ENCODE measurements at places on chromosomes 13 and 19.
A peak's percentile ranks its signal among the peaks of the same experiment; 100 is the strongest.

DNA sequence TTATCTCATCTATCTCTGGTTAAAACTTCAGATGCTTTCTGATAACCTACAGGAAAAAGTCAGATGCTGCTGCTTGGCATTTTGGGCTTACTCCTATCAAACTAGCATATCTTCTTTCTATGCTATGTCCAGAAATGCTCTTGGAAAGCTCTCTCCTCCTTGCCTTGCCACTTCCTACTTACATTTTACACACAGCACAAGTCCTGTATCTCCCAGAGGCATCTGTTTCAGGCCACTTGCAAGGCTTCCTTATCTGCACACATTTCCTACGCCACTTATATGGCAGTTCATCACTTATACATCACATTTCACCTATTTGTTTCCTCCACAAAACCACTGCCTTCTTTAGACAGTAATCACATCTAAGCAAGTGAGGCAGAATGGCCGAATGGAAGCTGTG lies 220.3 kb downstream of the DNAJC15 start:
- DNase-seq: no peak

DNA sequence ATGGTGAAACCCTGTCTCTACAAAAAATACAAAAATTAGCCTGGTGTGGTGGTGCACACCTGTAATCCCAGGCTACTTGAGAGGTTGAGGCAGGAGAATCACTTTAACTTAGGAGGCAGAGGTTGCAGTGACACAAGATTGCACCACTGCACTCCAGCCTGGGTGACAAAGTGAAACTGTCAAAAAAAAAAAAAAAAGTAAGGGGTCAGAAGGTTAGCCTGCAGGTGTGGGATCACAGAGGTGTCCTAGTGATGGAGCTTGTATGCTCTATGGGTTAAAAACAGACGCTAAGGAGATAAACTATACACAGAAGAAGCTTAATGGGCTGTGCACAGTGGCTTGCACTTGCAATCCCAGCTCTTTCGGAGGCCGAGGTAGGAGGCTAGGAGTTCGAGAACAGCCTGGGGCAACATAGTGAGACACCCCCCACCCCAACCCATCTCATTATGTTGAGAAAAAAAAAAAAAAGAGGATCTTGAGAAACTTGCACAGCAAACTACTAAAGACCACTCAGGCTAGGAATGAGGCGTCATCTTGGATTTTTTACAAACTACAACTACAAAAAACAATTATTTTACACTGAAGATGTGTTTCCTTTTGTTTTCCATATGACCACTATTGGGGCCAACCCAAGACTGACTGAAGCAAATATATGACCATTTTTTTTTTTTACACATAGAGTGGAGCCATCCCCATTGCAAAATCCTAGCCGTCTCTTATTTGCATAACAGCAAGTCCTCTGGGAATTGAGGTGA lies 7.9 kb downstream of the FOSB start:
- peak; percentile 82 for DNase-seq

DNA sequence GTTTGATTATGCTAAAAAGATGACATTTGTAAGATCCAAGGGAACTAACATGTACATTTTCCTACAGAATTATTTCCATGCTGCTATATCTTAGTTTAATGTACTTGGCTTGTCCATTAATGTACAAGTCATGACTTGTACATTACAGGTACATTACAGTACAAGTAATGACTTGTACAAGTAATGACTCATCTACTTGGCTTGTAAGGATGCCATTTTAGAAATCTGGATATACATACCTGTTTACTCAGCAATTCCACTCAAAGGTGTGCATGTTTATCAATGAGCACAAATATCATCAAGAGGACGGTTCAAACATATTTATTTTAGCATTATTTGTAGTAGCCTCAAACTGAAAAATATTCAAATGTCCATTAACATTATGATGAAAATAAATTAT lies 87.0 kb upstream of the TRPC4 start:
- no peak for DNase-seq

- no peak for DNase-seq
These were observed 12.0 kb upstream of the LRRC4B start for GRCh38 chr19:50580240-50580639.

- no peak for DNase-seq
These were observed 32.0 kb upstream of the WASF3 start for GRCh38 chr13:26525528-26525927.

DNA sequence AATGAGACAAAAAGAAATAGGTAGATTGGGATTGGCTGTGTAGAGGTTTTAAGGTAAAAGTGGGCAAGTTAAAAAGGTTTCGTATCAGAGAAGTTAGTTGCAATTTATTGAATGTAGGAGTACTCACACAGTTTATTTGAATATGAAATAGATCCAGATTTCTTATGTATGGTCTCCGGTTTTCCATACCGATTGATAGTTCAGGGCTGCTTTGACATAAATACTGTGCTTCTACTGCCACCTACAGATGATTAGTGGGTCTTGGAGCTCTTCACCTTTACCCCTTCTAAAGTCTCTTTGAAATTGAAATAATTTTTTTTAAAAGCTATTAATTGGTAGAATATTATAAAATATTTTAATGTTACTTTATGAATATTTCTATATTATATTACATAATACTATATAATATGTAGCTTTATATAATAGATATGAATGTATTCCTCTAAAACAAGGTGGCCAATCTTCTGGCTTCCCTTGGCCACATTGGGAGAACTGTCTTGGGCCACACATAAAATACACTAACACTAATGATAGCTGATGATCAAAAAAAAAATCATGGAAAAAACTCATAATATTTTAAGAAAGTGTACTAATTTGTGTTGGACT lies 7.7 kb upstream of the GPR18 start:
- DNase-seq: no peak

GRCh38 chr19:44649578-44650145 lies 6.0 kb downstream of the PVR start:
- DNase-seq: no peak

- DNase-seq: no peak
These were observed 657.3 kb downstream of the EFNB2 start for GRCh38 chr13:105878119-105878700.

- no peak for DNase-seq
These were observed 390.3 kb downstream of the TBC1D4 start for GRCh38 chr13:75091718-75092117.

GRCh38 chr13:70662231-70662940 lies 554.1 kb upstream of the KLHL1 start:
- no peak for DNase-seq

GRCh38 chr19:49846408-49846807 lies 4.6 kb upstream of the PTOV1 start:
- no peak for DNase-seq

GRCh38 chr13:102901615-102902305 lies 55.9 kb downstream of the ERCC5 start:
- no peak for DNase-seq

DNA sequence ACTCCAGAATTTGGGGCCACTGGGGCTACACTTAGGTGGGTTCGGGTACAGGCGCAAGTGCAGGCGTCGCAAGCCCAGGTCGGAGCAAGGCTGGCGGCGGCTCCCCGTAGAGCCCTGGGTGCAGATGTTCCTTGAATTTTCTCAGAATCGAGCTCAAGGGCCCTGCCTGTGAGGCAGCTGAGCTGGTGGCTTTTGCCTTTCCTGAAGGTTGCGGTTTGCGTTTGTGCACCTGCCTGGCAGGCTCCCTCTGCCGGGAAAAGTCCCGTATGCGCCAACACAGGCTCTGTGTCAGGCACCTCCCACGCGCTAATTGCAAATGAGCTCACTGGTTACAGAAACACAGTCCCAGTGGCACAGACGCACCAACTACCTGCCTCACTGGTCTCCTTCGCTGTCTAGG lies 5.9 kb downstream of the DOHH start:
- DNase-seq: no peak

- no peak for DNase-seq
These were observed 20.5 kb downstream of the UGGT2 start for GRCh38 chr13:96032717-96033116.

GRCh38 chr13:78084401-78084800 lies 165.8 kb upstream of the EDNRB start:
- DNase-seq: no peak

DNA sequence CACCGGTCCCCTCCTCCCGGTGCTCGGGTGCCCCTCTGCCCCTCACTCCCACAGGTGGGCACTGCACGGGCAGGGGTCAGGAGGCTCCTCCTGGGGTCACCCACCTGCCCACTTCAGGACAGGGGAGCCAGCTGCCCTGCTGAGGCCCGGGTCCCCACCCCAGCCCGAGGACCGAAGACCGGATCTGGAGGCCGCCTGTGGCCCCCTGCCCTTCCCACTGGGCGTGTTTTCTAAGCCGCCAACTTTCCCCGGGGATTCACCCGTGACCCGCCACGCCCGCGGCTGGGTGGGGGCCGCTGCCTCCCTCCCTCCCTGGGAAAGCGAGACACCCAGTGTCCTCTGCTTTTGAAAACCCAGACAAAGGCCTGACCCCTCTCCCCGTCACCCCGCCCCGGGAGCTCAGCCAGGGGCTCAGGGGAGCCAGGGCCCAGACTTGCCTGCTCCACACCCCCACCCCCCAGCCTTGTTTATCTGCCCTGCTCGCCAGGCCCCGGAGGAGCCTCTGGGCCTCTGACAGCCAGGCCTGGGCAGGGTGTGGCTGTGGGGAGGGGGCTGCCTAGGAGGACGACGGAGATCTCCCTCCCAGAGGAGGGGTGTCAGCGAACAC lies 1.3 kb downstream of the PALM start:
- peak; percentile 45 for DNase-seq

DNA sequence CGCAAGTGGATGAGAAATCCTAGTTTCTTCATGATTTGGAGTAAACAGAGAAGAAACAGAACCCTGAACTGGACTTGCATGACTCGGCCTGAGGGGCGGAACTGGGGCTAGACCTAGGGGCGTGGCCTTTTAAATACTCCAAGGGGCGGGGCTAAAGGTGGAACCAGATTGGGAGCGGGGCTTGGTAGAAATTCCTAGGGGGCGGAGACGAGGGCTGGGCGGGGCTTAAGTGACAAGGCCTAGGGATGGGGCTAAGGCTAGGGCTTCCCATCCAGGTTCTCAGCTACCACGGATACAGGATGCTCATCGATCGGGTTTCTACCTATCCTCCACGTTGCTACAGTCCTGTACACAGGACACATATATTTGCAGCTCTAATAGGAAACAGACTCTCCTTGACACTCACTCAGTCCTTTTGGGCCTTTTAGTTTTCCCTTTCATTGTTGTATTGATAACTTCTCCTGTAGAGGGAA lies 372 bp upstream of the ZNF699 start:
- DNase-seq: no peak

DNA sequence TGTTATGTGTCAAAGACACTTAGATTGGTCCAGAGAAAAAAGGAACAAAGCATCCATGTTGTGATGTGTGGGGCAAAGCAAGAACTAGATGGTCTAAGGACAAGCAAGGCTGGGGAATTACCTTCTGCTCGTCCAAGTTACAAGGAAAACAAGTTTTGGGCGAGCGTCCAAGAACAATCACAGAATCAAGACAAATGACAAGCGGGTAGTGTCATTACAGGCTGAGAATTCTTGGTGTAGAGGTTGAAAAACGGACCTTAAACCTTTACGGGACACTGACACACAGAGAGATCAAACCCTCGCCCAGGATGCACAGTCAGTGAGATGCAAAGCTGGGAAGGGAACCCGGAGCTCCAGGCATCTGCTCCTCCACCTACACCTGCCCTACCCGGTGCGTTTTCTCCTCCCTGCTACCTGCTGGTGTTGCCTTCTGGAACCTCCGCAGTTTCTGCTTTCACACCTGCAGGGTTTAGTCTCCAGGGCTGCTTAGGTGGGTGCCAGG lies 515 bp upstream of the ZNF324B start:
- DNase-seq: no peak

DNA sequence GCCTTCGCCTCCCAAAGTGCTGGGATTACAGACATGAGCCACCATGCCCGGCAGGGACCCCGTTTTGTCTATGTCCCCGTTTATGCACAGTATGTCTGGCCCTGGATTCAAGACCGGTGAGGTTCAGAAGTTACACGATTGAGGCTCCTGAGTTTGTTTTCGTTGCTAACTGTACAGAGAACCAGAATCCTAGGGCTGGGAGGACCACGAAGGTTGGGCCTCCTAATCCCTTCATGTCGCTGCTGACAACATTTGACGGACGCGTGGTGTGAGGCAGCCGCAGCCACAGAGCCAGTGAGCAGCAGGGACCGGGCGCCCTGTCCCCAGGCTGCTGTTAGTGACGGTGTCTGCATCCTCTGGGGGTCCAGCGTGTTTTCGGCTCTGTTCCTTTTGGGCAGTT lies 91.4 kb downstream of the ATP11A start:
- DNase-seq: no peak

DNA sequence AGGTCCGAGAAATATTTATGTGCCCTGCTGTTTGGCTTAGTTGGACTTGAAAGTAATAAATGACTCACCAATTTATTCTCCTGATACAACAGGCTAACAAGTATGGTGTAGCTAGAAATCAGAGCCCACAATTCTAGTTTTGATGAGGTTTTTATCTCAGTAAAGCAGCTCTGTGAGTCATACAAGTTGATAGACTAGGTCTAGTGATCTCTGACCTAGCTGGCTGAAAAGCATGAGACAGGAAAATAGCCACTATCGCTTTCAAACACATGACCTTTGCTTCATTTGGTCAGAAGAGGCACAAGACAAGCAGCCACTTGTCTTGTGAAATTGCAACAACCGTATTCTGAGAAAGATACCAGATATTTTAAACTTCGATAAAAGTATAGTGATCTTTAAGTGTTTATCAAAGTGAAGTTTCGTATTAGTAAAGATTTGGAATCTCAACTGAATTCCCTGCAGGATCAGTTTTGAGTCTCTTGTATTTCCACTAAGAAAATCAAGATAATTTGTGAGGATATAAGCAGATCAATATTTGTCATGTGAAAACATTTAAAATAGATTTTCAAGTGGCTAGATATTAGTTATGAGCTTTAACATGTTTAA lies 126.7 kb downstream of the MAB21L1 start:
- DNase-seq: no peak

GRCh38 chr13:42594481-42595252 lies 20.7 kb downstream of the TNFSF11 start:
- DNase-seq: peak; percentile 72

DNA sequence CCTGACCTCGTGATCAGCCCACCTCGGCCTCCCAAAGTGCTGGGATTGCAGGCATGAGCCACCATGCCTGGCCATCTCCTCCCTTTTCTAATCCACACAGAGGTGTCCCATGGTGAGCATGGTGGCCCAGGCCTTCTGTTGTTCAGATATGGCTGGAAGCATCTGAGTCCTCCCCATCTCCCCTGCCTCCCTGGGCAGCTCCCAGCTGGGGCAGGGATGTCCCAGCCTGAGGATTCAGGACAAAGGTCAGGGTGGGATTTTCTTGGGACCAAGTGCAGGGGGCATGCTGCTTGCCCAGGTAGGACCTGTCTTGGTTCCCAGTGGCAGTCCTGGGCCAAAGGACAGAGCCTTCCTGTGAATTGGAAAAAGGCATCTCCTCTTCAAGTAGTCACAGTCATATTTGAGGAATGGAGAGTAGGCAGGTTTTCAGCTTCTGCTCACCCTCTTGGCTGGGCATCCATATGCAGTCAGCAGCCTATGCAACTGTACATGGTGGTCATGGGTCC lies 10.8 kb downstream of the ADGRE2 start:
- DNase-seq: no peak

GRCh38 chr19:2774953-2775555 lies 8.0 kb downstream of the SGTA start:
- DNase-seq: no peak

- DNase-seq: peak; percentile 96
These were observed at the start of gene CCNE1 for GRCh38 chr19:29811125-29812079. Gene CCNE1 (plus strand): TSS chr19:29811991. CDS start chr19:29812556, 565 bp downstream.

All from femur (tissue), 1 donor.